ENCODE measurements at places on chromosomes 6 and 20.

GRCh38 chr6:119040636-119041035 lies 37.8 kb downstream of the FAM184A start:
- DNase-seq, result no peak

DNA sequence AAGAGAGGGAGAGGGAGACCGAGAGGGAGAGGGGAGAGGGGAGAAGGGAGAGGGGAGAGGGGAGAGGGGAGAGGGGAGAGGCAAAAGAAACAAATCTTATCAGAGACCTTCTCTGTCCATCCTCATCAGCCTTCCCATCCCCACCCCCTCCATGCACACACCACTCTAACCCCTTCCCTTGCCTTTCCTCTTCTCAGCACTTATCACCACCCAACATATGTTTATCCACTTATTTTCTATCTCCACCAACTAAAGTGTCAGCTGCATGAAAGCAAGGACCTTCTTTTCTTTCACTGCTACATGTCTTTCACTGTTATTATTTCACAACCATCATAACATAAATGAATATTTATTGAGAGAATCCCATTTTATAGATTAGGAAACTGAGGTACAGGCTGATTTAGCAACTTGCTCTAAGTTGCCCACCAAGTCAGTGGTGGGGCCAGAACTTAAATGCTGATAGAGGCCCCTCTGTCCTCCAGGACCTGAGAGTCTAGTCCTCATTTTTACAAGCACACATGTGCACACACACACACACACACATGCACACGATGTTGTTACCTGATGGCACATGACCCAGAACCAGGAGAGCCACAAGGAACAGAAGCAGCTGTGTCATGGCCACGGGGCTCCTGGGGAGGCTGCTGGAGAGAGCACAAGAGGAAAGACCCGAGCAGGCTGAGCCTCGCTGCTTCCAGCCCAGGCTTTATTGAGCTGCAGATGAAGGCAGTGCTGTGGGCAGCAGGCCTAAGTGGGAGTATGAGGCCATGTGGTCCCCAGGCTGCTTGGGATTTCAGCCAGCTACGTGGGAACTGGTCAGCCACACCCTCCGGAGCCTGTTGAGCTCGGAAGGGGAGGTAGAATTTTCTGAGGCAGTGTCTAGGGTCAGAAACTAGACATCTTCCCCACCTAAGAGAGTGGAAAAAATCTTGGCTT lies 2.3 kb downstream of the DEFB124 start:
- DNase-seq, result no peak

DNA sequence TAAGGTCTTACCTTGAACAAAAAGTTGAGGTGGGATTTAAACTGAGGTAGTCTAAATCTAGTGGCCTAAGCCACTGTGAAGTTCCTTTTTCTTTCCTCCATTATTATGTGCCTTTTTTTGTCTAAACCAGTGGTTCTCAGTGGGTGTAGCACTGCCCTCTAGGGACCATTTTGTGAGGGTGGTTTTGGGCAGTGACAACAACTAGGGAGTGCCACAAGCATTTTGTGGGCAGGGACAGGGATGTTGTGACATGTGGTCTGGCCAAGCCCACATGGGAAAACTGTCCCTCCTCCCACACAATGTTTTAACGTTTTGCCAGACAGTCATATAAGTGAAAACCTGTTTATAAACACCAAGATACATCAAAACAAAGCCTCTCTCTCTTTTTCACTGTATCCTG lies 899.4 kb upstream of the FLRT3 start:
- DNase-seq, result peak; percentile 20

GRCh38 chr6:106125925-106126435 lies 39.8 kb downstream of the PRDM1 start:
- no peak for DNase-seq

DNA sequence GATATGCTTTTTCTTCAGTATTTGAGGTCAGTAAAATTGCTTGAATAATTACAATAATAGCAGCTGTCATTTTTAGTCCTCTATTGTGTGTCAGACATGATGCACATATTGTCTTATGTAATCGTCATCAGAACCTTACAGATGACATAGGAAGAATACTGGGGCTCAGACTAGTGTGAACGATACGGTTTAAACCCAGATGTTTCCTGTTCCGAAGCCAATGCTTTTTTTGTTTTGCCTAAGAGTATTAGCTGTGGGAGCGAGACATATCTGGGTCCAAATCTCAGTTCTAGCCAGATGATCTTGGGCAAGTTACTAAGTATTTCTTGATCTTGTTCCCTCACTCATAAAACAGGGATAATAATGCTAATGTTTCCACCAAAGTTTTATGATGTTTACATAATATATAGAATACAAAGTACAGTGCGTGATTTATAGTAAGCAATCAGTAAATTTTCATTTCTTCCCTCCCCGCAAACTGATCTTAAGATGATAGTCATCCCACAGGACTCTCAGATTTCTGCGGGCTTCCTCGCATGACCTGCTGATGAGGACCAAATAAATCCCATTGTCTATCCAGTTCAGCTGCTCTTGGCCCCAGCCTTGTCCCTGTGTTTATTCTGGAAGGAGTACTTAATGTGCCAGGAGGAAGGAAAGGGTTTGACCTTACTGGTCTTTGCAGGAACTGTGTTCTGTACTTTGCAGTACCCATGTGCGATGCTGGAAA lies 98.2 kb downstream of the CAP2 start:
- DNase-seq, result no peak

DNA sequence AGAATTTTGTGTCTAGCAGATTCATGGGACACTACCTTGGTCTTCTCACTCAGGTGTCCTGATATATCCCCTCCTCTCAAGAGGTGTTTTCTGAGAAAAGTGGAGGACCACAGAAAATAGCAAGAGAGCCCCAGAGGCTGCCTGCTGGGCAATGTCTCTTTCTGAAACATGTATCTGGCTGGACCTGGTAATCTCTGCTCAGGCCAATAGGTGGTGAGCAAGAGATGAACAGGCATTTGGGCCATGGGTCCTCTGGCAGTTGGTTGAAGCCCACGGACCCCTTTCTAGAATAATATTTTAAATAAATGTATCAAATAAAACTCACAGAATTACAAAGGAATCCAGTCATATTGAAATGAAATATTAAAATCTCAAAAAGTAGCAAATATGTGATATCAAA lies 8.8 kb upstream of the THBD start:
- DNase-seq, result no peak

DNA sequence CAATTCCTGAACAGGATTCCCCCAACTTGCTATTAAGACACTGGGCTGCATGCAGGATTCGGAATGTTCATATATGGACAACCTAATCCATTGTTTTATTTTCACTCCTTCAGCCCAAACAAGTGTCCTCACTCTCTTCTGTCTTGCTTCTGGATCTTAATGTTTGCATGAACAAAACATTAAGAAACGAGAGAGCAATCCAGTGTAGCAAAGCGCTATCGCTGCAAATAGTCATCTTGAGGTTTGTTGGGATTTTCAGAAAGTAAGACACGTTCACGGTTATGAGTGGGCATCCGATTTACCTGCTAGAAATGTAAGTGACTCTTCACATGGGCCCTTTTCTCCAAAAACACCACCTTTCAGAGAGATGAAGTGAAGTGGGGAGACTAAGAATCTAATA lies 156.4 kb downstream of the MBOAT1 start:
- no peak for DNase-seq

GRCh38 chr6:24960991-24961475 lies 25.3 kb upstream of the RIPOR2 start:
- DNase-seq, result no peak

- DNase-seq, result no peak
These were observed 548 bp upstream of the TMEM74B start for GRCh38 chr20:1185316-1185741.

GRCh38 chr6:134172706-134173365 lies 120.4 kb upstream of the SLC2A12 start:
- DNase-seq, result no peak

GRCh38 chr6:141398949-141399348 lies 733.8 kb upstream of the GJE1 start:
- no peak for DNase-seq

DNA sequence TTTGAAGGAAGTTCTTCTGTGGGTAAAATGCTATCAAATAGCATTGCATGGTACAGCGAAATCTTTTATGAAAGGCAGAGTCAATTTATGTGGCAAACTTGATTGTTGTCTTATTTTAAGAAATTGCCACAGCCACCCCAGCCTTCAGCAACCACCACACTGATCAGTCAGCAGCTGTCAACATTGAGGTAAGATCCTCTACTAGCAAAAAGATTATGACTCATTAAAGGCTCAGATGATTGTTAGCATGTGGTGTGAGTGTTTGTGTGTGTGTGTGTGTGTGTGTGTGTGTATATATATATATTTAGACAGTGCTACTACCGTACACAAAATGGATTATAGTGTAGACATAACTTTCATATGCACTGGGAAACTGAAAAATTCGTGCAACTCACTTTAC lies 27.8 kb downstream of the LRRN4 start:
- DNase-seq, result peak; percentile 27

- DNase-seq, result peak; percentile 86
These were observed 57.0 kb upstream of the CD93 start for GRCh38 chr20:23143098-23143497.

DNA sequence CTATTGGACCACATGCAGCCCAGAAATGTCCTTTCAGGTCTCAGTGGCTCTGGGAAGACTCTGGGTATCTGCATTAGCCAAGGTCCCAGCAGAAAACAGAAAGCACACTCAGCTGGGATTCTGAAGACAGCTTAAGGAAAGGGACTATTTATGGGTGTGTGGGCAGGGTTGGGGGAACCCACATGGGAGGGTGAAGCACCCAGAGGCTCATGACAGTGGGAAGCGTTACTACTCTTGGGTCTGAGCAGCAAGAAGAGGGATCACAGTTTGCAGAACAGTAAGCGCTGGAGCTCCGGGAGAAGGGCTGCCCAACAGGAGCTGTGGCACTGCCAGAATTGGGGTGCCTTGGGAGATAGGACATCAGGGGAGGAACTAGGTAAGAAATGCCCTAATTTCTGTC lies 12.4 kb upstream of the CDC5L start:
- no peak for DNase-seq

- DNase-seq, result no peak
These were observed 407.4 kb upstream of the RGS17 start for GRCh38 chr6:153538491-153538890.

DNA sequence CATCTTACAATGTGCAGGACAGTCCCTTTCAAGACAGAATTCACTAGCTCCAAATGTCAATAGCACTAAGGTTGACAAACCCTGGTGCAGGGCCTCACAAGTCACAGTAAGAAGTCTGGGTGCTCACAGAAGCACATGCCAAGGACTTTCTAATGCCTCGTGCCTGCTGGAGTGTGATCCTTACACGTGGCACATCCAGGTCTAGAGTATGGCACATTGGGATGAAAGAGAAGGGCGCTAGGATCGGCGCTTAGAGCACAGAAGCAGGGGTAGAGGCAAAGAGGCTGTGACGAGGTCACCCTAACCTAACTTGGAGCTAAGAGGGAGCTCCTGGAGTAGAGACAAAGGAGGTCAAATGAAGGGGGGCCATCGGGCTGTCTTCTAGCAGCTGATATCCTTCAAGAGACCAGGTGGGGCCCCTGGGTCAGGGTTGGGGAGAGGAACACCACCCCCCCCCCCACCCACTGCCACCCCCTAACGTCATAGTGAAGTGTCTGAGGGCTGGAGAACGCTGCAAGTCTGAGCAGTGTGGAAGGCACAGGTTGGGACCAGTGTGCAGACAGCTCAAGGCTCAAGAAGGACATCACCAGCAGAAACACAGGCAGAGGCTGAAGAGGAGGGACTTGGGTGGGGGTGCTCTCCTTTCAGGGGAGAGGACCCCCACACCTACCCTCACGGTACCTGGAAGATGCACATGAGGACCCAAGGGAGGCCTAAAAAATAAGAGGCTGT lies 97.8 kb upstream of the MRPS10 start:
- no peak for DNase-seq
